ENCODE measurements at places on chromosomes 1 and 21.
A peak's percentile ranks its signal among the peaks of the same experiment; 100 is the strongest.

DNA sequence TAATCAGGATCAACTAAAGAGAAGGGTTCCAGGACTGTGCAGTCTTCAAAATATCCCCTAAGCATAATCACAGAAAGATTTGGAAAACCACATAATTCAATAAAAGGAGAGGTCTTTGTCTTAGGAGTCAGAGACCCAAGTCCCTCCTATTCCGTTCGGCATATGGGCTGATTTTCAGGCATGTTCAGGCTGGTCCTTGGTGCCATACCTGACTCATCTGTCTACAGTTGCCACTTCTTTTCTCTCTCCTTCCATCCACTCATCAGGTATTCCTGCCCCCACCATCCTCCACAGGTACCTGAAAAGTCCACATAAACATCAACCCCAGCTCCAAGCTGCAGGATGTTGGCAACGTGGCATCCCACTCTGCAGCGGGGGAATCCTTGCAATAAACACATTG lies 29.7 kb upstream of the RPL11 start:
- no peak for DNase-seq

GRCh38 chr1:25757151-25757845 lies 42.7 kb upstream of the SELENON start:
- no peak for DNase-seq

- DNase-seq: no peak
Measured at GRCh38 chr1:154501423-154502065, 475 bp upstream of the TDRD10 start.

GRCh38 chr1:210123924-210124589 lies 108.5 kb upstream of the SERTAD4 start:
- DNase-seq: no peak

DNA sequence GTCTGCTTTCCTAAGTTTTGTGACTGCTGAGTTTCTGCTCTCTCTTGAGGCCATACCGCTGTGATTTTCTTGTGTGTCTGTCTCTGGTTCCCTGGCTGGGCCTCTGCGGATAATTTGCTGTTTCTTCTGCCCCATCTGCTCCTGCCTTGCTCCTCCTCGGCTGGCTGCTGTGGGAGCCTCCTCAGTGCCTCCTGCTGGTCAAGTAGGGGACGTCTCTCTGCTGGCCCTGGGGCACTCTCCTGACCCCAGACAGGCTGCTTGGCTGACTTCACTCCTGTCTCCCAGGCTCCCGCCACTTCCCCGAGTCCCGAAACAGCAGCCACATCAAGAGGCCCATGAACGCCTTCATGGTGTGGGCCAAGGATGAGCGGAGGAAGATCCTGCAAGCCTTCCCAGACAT lies 28.5 kb downstream of the ETNK2 start:
- DNase-seq: no peak

DNA sequence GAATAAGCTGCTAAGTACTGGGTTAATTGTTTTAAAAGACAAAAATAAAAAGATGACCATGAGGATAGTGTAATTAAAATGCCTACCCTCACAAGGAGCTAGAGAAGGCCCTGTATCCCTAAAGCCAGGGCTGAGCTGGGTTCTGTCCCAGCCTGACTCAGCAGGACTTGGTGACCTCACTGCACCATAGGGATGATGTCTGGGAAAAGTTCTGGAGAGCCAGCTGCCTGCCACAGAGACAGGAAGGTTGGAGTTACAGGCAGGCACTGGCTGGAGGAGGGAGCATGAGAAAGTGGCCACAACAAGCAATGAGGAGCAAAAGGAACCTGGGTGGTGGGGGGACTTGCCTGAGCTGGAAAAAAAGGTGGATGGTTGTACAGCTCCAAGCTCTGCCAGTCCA lies 5.7 kb upstream of the TNR start:
- DNase-seq: no peak

DNA sequence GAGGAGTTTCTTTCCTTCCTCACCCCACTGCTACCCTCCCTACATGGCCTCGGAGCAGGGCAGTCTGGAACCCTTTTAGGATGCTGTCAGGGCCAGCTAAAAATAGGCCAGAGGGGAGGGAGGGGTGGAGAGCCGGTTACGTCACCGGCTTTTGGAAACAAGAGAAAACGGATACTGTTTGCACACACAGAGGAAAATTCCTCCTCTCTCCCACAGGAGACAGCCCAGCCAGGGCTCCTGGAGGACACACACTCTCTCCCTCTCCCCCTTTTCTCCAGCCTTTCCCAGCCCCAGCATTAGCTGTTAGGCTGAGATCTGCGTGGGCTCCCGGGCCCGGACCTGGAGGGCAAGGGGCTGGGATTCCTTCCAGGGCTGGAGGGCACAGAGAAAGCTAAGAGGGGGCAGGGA lies 20.0 kb upstream of the ALDH4A1 start:
- no peak for DNase-seq

DNA sequence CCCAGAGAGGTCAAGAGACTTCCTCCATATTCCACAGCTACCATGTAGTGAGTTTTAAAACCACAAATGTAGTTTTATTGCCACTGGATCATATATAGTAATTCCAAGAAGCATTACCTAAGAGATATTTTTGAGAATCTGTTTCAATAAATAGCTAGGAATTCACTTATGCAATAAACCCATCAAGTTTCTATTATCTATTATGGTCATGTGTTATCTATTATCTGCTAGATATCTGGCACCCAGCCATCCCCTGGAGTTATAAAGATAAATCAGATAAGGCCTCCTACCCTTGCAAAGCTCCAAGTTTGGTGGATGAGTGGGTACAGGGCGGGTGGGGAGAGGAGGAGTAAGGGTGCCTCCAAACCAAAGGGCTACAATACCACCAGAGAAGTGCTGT lies 10.3 kb upstream of the VWA5B1 start:
- no peak for DNase-seq

- DNase-seq: no peak
Measured at GRCh38 chr1:235127203-235127602, 1.4 kb downstream of the TOMM20 start.

DNA sequence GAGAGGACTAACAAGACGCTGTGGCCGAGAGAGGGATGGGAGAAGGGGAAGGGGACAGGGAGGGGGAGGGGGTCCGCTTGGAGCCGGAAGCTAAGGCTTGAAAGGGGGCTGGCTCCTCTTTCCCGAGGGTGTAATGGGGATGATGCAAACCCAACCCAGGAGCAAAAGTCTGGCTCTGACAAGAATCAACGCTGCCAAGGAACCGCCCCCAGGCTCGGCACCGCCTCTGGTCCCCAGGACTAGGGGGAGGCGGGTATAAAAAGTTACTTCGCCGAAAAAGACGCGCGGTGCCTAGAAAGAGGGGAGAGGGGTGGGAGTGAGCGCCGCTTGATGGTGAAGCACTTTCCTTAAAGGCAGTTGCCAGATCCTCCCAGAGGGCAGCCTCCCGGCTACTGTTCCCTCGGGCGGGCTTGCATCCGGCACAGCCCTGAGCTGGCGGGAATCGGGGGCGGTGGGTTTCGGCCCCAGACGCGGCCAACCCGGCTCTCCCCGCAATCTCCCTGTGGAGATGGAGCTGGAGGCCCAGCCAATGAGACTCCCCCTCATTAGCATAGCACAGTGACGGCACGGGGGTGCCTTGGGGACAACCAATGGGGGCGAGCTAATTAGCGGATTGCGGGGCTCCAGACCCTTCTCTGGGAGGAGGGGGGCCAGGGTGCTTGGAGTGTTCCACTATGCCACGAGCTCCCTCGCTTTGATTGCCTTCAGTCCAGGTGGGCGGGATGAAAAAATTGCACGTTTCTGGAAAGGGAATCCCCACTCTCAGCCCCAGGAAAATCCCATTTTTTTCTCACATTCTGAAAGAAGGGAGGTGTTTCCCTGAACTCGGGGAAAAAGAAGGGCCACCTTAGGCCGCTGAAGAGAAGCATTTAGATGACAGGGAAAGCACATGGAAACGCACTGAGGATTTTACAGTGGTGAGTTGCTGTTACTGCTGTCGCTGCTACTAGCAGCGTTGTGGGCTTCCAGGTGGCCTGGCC lies at the start of gene KCNT2:
Gene KCNT2, minus strand, starts transcription at position 51 of the 980 bp plus-strand sequence. CDS start 131 bp downstream, outside the sequence.
- DNase-seq: peak; percentile 18

- no peak for DNase-seq
Measured at GRCh38 chr1:147072482-147073432, 99.5 kb downstream of the PRKAB2 start.

DNA sequence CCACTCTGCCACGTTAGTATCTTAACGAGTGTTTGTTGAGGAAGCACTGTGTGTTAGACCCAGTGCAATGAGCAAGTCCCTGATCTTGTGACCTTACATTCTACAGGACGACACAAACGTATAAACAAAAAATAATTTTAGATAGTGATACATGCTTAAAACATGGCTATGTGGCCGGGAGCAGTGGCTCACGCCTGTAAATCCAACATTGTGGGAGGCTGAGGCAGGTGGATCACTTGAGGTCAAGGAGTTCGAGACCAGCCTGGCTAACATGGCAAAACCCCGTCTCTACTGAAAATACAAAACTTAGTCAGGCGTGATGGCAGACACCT lies 19.6 kb downstream of the MTX1 start:
- no peak for DNase-seq

- no peak for DNase-seq
Measured at GRCh38 chr1:109986054-109986444, 1.5 kb downstream of the AHCYL1 start.

DNA sequence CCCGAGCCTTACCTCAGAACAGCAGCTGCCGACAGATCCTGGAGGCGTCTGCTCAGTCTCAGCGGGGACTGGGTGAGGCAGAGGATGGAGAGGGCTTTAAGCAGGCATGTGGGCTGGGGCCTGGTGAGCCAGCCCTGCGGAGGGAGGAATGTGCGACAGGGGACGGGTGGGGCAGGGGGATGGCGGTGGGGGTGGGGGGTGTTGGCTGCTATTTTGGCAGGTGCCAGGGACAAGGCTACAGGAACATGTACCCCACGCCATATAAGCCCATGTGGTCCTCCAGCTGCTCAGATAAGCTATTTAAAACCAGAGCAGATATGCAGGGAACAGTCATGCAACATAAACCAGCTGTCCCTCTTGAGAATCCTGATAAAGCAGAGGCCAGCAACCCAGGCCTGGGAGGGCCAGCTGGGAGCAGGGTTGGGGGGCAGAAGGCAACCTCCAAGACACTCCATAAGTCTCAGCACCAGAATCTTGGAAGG lies at the start of gene TNNT2:
Gene TNNT2, minus strand, starts transcription at position 70 of the 482 bp plus-strand sequence. CDS start 4,426 bp downstream, outside the sequence.
- no peak for DNase-seq

DNA sequence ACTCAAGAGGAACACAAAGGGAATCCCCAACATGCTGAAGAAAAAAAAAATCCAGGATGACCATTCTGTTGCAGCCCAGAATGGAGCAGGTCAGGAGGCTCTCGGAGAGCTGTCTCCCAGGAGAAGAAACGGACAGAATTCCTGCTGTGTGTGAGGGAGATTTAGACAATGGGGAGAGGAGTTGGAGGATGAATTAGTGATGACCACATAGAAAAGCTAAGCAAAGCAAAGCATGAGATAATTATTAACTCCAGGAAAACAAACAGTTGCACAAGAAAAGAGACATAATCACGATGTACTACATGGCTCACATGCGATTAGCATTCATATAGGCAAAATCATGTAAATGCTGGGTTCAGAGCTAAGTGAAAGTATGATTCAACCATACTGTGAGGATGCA lies 61.1 kb upstream of the SMYD2 start:
- DNase-seq: no peak

- no peak for DNase-seq
Measured at GRCh38 chr1:116855773-116856201, 53.9 kb upstream of the PTGFRN start.

DNA sequence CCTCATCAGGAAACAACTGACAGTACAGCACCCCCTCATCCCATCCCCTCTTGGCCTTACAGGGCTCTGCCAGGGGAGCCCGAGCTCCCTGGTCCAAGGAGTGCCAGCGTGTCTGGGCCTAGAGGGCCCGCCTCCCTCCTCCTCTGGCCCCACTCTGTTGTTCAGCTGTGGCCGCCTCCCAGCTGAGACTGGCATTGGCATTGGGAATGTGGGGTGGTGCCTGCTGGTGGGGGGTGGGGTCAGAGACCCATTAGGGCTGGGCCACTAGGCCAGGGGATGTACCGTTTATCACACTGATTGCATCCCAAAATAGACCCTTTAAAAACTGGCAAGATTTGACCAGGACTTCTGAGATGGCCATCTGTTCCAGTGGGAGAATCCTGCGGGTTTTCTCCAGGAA lies 1.4 kb downstream of the LDLRAP1 start:
- DNase-seq: no peak

- no peak for DNase-seq
Measured at GRCh38 chr1:175126347-175126746, 58.7 kb downstream of the TNN start.

- DNase-seq: no peak
Measured at GRCh38 chr1:77540501-77541161, 141.8 kb downstream of the ZZZ3 start.

DNA sequence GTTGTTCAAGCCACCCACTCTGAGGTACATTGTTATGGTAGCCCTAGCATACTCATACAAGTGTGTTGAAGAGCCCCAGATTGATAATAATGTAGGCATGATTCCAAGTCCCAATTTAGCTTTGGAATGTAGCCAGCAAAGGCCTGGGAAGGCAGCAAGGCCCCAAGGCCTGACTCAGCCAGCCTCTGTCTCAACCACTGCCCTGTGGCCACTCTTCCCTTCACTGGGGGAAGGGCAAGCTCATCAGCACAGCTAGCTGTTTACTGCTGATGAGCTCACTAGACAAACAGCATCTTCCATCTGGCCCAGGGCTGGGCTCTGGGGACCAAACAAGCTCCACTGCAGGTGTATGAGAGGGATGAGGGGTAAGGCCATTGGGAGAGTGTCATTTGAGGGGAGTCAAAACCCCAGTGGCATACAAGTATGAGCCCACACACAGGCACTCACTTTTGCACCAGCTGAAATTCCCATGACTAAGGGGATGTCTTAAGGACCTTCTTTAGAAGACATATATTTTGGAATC lies 2.2 kb upstream of the IRF6 start:
- DNase-seq: no peak

DNA sequence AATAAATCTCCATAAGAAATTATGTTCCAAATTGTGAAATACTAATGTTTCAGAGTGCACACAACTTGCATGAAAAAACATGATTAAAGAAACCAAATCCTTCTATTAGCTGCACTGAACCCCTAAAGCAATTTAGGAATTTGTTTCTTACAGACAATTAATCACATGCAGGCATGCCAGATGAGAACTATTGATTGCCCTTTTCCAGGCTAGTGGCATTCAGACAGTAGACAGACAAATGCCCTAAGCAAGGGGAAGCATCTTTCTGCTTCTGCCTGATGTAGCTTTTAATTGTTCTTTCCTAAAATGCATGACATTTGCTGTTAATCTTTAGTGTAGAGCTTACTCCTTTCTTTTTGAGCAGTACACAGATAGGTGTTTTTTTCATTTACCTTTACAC lies 229.5 kb downstream of the DPYD start:
- no peak for DNase-seq

GRCh38 chr21:42614811-42615351 lies 38.5 kb upstream of the PDE9A start:
- DNase-seq: peak; percentile 56

DNA sequence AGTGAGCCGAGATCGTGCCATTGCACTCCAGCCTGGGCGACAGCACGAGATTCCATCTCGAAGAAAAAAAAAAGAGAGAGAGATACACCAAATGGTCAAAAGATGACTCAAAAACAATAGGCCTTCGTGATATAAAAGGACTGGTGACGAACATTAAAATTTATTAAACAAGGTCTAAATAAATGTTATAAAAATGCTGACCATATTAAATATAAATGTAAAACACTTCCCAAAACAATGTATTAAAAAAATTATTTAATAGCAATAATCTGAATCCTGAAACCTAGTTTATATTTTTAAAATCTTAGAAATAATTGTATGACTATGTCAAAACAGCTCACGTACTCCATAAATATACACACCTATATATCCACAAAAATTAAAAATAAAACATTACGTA lies 247.6 kb downstream of the SETD4 start:
- no peak for DNase-seq

- DNase-seq: no peak
Measured at GRCh38 chr21:46399686-46400085, 59.0 kb upstream of the DIP2A start.

Measured in activated naive CD4-positive, alpha-beta T cell treated with Interleukin-2 at 50 U/mL for 16 hours (primary cell).